ENCODE measurements at places on chromosomes 3 and 15.

GRCh38 chr15:52441841-52442240, 86.8 kb downstream of the MYO5A start:
- DNase-seq: no peak

GRCh38 chr3:162491952-162492351, 995.3 kb downstream of the OTOL1 start:
- no peak for DNase-seq

DNA sequence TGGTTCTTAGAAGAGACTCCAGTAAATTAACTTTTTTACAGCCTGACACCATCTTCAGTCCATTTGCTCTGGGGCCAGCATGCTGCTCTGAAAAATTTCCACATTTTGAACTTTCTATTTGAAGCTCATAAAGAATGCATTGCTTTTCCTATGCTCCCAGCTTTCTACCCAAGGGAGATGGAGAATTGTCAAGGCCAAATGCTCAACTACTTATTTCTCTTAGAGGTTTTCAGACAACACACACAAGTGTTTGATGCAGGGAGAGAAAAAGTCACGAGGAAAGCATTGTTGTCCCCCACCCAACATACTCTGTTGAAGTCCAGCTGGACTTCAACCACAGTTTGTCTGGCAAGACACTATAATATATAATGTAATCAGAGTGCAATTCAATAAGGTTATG, 100.3 kb upstream of the CADPS start:
- DNase-seq: no peak

GRCh38 chr3:151750181-151750580, 16.5 kb downstream of the AADACL2 start:
- DNase-seq: no peak

GRCh38 chr3:60189304-60189703, 1061.9 kb downstream of the FHIT start:
- DNase-seq: no peak

DNA sequence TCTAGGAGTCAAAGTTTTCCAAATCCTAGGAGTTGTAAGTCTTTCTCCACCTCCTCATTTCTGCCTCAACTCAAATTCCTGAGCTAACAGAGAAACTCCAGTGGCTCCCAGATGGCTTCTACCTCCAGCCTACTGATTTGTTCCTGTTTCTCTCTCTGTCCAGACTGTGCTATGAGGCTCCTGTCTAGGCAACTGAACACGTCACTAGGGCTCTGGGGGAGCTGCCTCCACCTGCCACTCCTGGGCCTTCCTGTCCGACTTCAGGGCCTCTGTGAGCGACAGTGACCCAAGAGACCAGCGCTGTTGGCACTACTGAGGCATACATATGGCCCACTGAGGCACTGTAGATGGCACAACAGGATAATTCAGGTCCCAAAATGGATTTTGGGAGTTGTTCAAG, 71.4 kb downstream of the EXOG start:
- DNase-seq: no peak

DNA sequence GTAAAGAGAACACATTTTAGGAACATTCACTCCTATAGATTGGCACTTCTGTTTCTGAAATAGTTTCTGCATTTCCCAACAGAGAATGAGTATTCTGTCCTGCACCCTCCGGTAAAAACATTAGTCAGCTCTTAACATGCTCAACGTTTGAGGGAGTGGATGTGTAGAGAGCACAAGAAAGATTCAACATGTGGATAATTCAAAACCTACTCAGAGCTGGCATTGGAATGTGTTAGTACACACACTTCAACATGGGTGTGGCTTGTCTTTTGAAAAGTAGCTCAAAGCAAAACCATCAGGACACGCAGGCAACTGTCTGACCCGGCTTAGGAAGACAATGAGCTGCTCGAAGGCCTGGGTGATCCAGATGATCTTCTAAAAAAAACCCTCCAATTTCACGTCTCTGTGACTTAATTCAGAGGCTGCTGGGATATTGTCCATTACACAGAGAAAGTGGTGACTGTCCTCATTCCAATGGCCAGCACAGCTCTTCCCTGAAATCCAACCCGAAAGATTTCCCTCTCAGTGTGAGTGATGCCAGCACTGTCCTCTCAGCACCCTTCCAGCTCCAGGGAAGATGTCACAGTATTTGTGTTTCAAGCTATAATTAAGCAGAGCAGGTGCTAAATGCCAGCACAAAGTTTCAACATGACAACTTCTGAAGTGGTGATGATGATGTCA, 18.1 kb downstream of the FBN1 start:
- no peak for DNase-seq

DNA sequence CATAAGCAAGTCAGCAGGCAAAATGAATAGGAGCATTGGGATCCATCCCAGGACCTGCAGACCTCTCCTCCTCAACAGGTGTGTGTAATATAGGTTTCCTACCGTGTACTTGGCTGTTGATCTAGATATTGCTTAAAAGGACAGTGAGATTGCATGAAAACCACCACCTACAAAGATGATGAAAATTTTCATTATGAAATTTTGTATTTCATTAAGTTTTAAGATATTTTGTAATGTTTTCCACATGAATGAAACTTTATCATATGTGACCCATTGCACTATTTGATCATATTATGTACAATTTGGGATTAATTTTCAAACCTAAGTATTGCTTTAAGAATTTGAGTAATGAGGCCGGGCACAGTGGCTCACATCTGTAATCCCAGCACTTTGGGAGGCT, 94.3 kb upstream of the TRPM1 start:
- DNase-seq: no peak

GRCh38 chr3:151625086-151625485, 108.6 kb upstream of the AADACL2 start:
- no peak for DNase-seq

DNA sequence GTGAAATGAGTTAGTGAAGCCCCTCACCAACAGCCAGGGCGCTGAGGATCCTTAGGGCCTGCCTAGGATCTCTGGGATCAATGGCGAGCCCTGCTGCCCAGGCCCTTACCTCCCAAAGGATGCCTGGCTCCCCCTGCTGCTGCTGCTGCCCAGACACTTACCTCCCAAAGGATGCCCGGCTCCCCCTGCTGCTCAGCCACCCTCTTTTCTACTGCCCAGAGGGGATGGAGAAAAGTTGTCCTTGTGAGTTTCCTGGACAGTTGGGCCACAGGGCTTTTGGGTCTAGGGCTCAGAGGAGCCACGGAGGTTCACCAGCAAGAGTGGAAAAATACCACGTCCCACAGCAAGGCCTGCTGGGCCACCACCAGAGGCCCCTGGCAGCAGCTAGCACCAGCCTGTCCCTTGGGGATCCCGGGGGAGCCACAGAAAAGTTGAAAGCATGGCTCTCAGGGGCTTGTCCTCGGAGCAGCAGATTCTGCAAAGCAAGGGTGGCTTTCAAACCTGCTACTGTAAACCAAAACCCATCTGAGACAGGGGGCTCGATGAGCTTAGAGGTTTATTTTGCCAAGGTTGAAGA, 59.4 kb downstream of the SLC6A6 start:
- no peak for DNase-seq

- DNase-seq: no peak
Observed at GRCh38 chr3:153069598-153070510, 92.2 kb upstream of the RAP2B start.

- DNase-seq: no peak
Observed at GRCh38 chr3:149487598-149488197, 13.2 kb downstream of the TM4SF4 start.

Measured in activated CD8-positive, alpha-beta memory T cell treated with anti-CD3 and anti-CD28 coated beads for 1 hour (primary cell).